ENCODE measurements at places on chromosomes 5 and 9.

DNA sequence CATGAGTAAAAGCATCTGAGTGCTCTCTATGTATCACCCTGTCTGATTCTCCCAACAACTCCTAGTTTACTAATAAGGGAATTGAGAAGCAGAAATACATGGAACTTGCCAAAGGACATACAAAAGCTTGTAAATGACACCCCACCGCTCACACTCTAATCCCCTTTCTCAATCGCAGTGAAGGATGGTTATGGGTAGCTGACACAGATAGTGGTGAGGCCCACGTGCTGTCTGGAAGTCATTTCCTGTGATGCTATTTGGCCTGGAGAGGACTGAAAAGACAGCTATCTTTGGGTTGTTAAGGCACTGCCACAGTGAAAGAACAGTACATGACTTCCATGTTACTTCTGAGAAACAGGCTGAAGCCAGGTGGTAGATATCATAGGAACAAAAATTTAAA is 117.0 kb downstream of the GLIS3 start:
- DNase-seq = no peak

GRCh38 chr9:125747053-125747764 is at the start of gene PBX3:
TSS of gene PBX3 (plus strand) at chr9:125747373.
- no peak for DNase-seq

DNA sequence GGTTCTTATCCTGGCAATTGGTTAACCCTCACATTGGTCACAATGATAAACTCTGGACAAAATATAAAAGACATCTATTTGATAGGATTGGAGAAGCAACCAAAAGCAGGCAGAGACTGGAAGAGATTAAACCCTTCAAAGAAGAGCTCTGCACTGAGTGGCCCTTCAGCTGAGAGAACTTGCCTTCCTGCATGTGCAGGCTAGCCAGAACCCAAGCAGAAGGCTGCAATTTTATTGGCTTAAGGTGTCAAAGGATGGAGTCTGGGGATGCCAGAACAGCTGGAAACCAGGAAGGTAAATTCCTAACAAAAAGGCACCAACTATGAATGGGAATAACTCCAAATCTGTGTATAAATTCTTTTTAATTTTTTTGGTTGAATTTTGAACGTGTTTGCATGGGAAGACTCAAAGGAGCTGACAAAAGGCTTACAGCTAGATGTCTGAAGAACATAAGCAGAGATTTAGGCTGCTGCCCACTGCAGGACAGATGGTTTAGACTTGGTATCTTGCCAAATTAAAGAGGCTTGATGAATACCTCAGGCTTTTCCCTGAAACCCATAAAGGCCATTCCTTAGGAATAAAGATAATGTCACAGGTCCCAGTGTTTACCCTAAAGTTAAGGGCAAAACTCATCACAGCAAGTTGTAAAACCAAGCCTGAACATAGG is 66.3 kb downstream of the NR2F1 start:
- no peak for DNase-seq

DNA sequence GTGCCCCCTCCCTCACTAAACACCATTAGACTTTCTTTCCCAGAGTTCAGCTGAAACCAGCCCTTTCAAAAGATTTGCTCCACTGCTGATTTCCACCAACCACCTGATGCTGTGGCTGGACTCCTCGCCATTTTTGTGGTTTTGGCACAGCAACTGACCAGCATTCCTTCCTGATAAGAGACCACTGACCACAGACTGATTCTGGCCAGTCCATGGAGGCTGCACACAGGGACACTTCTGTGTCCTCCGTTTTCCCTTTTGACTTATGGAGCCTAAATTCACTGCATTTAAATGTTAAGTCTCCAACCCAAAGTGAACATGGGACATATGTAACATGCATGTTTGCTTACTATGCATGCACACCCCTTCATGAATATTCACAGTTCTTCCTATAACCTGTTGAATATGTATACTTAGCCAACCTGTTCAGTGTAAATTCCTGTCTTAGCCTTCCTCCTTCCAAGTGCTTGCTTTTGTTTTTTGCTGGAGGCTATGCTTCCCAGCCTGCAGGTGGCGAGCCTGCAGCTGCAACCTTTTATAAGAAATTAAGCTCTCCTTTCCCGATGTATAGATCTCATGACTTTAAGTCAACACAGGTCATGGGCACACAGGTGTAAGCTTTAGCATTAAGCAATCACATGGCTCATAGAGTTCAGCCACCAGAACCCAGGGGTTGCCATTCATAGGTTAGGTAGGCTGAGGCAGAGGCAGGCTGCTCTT is 78.7 kb downstream of the ACTL7B start:
- no peak for DNase-seq

- no peak for DNase-seq
Measured at GRCh38 chr5:10620346-10620745, 56.5 kb downstream of the ANKRD33B start.

DNA sequence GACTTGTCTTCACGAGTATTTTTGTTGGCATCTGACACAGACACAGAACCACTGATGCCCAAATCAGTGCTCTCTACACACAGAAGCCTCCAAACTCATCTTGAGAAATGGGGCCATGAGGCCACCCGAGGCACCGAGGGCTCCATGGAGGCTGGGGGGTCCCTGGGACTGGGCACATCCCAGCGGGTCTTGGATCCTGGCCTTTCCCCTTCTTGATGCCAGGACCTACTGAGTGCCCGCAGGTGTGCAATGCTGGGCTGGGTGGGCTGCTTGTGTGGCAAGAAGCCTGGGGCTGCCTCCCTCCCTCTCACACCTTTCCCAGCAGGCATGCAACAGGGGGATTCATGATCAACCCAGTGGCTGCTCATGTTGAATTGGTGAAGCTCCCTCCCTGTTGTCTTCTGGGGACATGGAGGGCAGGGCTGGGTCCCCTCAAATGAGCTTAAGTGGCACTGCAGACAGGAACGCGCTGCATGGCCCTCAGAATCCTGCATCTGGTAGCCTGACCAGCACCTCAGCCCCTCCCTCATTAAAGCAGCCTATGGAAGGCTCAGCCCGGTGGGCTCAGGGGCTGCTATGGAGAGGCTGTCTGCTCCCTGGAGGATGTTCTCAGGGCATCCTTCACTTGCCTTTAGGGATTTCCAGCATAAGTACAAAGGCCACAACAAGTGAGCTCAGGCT is 63.7 kb upstream of the SIMC1 start:
- no peak for DNase-seq

DNA sequence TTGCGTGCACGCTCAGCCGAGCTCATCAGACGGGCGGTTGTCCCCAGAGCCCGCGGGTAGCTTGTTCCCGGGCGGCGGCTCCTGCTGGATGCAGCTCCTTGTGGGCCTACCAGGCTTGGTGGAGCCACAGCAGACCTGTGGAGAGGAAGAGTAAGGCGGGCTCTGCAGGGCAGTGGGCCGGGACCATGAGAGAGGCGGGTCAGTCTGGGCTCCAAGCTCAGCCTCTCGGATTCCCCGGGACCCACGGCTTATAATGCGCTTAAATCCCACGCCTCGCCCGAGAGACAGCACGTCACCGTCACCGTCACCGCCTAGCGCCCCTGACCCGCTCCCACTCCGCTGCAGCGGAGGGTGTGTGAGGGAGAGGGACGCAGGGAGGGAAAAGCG is 1.9 kb upstream of the ANKRD18A start:
- DNase-seq = no peak

DNA sequence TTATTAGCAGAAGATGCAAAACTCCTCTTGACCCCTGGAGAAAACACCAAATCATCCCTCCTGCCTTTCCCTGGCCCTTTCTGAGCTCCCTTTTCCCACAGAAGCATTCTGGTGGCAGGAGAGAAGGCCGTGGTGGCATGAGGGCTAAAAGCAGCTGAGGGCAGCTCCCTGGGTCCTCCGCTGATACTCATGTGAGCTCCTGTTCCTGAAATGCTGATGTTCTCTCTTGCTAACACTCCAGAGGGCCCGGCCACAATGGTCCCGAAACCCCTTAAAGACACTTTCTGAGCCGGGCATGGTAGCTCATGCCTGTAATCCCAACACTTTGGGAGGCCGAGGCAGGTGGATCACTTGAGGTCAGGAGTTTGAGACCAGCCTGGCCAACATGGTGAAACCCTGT is 183.1 kb downstream of the HSPA4 start:
- DNase-seq = no peak

- no peak for DNase-seq
Measured at GRCh38 chr5:66362046-66362445, 217.9 kb downstream of the SREK1 start.

DNA sequence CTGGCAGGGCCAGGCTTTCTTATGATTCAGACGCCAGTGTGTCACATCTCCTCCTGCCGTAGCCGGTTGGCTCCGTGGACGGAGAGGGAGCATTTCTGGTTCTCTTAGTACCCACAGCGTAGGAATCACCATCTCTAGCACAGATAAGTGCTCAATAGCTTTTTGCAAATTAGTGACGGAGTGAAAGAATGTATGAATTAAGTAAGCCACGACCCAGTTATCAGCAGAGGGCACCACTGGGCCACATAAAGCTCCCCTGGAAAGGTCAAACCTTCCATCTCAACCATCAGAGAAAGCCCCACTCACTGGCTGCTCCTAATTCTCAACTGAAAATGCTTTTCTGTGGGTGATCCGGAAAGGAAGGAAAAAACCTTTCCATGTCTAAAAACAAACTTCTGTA is 317.0 kb upstream of the ADCY2 start:
- DNase-seq = peak; percentile 35

- no peak for DNase-seq
Measured at GRCh38 chr9:20835377-20836286, 151.6 kb downstream of the FOCAD start.

- DNase-seq = no peak
Measured at GRCh38 chr5:123800640-123801039, 288.7 kb downstream of the CSNK1G3 start.

GRCh38 chr9:73344060-73344459 is 192.4 kb downstream of the ANXA1 start:
- no peak for DNase-seq

- DNase-seq = no peak
Measured at GRCh38 chr5:149153751-149154610, 12.7 kb downstream of the ABLIM3 start.

DNA sequence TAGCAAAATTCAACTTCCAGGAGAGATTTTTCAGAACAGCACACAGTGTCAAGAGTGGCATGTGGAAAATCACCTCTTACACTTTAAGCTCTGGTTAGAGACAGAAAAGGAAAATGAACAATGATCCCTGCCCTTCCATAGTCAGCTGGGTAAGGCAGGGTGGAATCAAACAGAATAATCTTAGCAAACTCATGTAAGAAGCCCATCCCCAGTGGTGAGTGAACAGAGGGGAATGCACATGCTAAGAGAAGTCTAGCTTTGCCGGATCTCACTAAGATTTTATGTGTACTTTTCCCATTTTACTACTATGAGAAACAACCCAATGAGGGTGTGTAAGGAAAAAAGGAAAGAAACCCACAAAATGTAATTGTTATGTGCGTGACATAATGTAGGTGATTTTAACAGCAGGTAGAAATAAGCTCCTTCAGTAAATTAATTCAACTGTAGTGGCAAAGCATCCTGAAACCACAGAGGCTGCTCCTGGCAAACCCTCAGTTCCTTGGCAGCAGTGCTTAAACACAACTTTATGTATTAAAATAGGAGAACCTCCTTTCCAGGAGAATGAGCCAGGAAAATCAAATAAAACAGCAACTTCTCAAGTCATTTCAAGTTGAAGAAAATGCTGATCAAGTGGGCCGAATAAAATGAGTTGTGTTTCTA is 366.0 kb upstream of the TRPC7 start:
- no peak for DNase-seq

GRCh38 chr9:97550386-97550785 is 48.9 kb downstream of the TMOD1 start:
- no peak for DNase-seq

GRCh38 chr9:87725356-87725899 is 491 bp upstream of the CTSL start:
- DNase-seq = no peak

DNA sequence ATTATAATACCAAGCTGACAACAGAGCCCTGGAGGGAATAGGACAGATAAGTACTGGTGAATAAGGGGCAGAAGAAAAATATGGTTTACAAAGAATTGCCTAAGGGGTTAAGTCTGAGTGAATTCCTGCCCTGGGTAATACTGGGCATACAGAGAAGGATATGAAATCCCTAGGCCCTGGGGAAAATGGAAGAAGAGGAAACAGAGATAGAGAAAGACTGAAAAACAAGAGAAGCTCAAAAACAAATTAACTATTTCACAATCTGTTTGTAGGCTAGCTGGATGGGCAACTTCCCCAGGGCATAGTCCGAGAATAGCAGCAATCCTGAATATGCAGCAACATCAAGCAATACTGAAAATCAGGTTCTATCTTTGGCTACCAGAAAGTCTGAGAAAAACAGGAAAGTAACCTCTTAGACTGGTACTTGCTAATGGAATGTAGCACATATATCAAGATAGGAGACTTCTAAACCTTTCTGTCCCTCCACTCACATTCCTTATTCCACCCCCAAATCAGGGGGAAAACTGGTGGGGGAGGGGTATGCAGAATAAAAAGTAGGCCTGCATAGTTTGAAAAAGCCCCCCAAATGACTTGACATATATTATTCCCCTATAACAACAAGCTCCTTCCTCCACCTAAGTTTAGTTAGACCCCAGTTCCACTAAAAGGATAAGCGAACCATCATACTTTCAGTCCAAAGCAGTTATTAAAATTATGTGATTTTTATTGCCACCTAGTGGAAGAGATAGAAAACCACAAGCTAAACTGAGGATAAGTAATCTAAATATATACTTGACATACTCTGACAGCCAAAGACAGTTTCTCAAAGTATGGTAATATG is 20.6 kb downstream of the SLC38A9 start:
- DNase-seq = no peak

DNA sequence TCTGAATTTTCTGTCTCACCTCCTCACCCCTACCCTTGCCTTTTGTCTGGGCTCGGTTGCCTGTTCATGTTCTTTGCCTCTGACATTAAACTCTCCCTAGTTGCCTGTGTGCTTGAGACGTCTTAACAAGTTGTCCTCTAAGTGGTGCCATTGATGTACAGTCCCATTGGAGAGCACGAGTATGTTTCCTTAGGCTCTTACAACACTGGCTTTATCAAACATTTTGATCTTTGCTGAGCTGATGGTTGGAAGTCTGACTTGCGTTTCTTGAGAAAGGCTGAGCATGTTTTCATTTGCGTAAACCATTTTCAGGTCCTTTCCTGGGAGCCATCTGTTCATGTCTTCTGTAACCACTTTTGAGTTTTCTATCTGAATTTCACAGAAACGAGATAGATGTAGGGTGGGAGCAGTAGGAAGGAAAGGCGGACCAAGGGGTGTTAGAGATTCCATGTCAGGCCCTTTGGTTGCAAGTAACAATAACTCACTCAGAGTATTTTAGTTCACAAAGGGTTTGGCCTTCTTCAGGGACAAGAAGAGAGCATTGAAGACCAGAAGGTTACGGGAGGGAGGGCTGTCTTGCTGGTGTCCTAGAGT is 35.4 kb downstream of the OTULIN start:
- no peak for DNase-seq

GRCh38 chr5:116559239-116559638 is 15.4 kb downstream of the SEMA6A start:
- DNase-seq = no peak

DNA sequence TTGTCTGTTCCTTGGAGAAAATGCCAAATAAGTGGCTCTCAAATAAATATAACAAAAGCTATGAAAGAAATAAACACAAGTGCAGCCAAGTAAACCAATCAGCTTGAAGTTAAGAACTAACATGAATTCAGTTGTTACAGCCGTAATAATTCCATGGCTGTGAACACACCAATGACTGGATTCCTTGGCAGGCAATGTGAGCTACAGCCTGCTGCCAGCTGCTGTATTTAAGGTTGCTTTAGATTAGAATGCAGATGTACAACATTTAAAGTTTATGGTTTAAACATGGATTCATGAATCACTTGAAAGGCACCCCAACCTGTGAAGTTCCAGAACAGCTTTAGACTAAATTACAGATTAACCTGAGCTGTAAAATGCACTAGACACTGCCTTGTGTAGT is 626.4 kb upstream of the SEMA6A start:
- no peak for DNase-seq
